ENCODE measurements at places on chromosomes 2 and 18.
A peak's percentile ranks its signal among the peaks of the same experiment; 100 is the strongest.

GRCh38 chr2:4673025-4673489, 969.7 kb downstream of the DCDC2C start:
- DNase-seq, result no peak

- no peak for DNase-seq
Observed at GRCh38 chr2:175955136-175955535, 46.9 kb downstream of the LNPK start.

- DNase-seq, result no peak
Observed at GRCh38 chr2:240256704-240257637, 116.5 kb upstream of the OTOS start.

- no peak for DNase-seq
Observed at GRCh38 chr2:206886696-206887095, 52.6 kb upstream of the CPO start.

GRCh38 chr2:72940786-72941185, 23.5 kb downstream of the EMX1 start:
- DNase-seq, result no peak

- no peak for DNase-seq
Observed at GRCh38 chr2:195168369-195168768, 488.7 kb upstream of the SLC39A10 start.

GRCh38 chr2:77443076-77443475, 79.1 kb downstream of the LRRTM4 start:
- DNase-seq, result no peak

GRCh38 chr2:25790074-25790790, 88.1 kb downstream of the ASXL2 start:
- DNase-seq, result no peak

- DNase-seq, result no peak
Observed at GRCh38 chr2:125095826-125096225, 1070.7 kb downstream of the CNTNAP5 start.

DNA sequence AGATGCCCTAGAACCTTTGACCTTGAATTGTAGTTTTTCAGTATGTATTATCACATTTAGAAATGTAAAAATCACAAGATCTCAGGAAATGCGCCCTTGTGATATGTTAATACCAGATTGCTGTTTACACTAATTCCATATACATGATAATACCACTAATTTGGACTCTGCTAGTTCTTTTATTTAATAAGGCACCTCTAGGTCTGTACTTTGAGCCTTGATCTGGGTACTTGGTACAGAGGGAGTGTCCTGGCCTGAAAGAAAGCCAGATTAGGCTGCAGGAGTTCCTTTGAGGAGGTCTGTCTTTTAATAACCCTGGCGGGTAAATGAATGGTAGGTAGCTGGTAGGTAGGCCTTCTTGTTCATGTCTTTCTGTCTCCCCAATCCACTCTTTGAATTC, 26.3 kb downstream of the PLEKHA3 start:
- DNase-seq, result no peak

DNA sequence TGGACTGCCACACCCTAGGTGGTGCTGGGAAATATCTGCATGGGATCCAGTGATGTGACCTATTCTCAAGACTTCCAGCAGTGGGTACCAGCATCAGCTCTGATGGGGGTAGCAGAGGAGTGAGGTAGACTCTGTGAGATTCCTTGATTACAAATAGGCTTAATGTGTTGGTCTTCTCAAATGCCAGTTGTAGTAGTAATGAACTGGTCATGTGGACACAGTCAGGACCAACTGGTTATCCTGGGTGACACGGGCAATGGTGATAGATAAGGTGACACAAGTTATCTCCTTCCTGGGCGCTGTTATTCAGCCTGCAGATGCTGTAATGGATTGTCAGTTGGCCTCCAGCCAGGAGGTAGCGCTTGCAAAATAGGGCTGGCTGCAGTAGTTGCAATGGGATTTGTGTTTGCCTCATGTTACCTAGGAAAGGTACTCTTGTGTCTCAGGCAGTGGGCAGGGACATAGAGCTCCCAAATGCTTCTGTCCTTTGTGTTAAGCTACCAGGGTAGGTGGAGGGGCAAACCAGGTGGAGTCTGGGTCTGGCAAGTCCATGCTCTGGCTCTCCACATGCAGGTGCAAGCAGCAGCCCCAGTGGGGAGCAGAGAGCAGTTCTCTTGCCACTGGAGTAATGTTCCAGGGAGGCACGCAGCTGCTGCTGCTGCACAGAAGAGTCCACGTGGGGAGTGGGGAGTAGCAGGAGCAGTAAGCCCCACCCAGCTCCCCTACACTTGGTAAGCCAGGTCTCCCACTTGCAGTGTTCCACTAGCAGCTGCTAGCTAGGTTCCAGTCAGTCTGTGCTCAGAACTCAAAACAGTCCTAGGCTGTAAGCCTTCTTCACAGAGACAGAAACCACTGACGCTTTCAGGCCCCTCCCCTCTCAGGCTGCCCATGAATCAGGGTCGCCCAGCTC, 505.4 kb upstream of the DDX18 start:
- no peak for DNase-seq

DNA sequence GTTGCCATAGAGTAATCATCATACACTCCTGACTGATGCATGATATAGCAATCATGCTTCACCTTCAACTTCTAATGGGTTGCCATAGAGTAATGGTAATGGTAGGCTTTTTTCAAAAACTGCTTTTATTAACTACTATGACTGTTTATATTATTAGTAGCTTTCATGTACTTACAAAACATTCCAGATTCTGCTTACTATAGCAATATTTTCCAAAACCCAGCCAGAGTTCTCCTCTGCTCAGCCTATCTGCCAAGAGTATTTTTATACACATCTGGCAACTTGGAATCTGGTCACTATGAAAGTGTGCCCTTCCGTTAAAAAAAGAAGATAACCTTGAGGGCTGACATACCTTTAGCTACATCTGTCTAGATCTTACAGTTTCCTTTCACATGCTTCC, 5.0 kb upstream of the UNC80 start:
- DNase-seq, result no peak

GRCh38 chr2:197804758-197805714, 643 bp downstream of the PLCL1 start:
- peak; percentile 54 for DNase-seq

- DNase-seq, result peak; percentile 83
Observed at GRCh38 chr2:3423492-3424170, 44.1 kb downstream of the TRAPPC12 start.

DNA sequence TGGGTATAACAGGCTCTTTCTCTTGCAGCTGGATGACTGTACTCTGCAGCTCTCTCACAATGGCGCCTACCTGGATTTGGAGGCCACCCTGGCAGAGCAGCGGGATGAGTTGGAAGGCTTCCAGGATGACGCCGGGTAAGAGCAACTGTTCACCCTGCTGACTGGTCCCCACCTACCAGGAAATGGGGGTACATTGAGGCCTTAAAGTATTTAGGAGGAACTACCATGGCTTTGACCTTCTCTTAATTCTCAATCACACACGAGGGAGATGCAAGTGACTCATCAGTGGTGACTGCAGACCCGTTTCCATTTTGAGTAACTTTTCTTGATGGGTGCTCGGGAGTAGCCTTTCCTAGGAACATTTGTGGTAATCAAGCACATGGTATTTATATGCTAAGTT, 58.0 kb downstream of the FHOD3 start:
- no peak for DNase-seq

DNA sequence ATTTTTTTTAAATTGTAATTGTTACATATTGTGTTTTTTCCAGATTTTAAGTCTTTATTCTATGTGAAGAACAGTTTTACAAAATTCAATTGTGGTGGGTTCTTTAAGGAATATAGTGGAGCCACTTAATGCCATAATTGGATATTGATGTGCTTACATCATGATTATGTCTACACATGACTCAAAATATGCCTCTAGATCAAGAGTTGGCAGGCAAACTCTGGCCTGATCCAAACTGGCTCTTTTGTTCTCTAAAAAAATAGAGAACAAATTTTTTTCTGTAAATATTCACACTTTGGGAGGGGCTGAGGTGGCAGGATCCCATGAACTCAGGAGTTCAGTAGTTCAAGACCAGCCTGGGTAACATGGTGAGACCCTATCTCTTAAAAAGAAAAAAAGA, 8.3 kb downstream of the EHBP1 start:
- DNase-seq, result no peak

- no peak for DNase-seq
Observed at GRCh38 chr18:1124495-1124894, 219.8 kb downstream of the ADCYAP1 start.

GRCh38 chr2:201402651-201403562, 45.8 kb upstream of the FLACC1 start:
- no peak for DNase-seq

DNA sequence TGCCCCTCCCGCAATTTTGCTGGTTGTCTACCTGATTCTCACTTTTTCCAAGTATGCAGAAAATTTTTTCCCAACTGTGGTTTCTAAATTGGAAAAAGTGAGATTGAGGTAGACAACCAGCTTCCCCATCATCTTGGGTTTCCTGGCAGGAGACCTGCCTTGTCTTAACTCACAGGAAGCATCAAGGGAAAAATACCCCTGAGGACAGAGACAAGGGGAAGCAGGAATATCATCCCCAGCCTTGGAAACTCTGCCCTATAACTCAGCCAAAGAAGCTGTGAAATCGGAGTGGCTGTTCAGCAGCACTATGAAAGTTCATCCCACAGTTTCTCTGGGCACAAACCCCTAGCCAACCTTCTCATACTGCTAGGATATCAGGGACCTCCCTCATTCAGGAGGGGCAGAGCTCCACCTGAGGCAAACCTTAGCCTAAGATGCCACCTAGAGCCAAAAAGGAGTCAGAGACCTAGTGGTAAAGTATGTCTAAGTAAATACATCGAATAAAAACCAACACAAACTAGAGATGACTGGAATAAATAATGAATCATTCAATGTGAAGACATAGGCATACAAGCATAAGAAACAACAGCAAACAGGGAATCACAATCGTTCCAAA, 68.2 kb downstream of the ZSWIM2 start:
- no peak for DNase-seq

DNA sequence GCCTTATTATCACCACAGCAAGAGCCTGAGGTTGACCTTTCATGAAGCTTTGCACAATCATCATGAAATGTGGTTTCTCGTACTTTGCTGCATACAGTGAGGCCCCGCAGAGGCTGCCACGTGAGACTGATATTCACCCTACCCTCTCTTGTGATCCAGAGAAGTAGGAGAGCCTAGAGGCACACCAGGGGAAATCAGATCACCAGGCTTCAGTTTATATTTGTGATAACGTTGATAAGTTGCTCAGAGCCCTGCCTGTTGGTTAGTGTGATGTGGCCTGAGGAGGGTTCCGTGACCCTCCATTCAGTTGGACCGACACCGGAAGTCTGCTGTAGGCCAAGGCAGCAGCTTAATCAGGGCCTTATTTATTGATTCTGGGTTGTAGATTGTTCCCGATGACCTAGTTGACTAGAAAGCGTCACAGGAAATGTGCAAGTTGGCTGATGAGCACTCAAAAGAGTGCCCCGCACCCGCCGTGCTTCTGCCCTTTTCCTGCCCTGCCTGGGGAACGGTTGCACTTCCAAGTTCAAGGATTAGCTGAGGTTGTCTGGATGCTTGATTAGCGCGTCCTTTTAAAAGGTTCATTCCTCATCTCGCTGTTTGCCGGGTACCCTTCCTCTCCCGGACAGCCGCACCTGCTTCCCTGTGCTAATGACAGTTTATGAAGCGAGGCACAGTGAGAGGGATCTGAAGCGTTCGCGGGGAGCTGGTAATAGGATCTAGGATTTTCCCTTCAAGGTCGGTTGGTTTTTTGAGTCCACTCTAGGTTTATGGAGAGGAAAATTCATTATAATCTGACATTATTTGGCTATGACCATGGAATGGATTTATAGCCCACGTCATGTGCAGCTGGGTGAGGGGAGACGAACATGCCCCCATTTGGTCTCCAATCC, 146.4 kb downstream of the SH3RF3 start:
- DNase-seq, result peak; percentile 26

DNA sequence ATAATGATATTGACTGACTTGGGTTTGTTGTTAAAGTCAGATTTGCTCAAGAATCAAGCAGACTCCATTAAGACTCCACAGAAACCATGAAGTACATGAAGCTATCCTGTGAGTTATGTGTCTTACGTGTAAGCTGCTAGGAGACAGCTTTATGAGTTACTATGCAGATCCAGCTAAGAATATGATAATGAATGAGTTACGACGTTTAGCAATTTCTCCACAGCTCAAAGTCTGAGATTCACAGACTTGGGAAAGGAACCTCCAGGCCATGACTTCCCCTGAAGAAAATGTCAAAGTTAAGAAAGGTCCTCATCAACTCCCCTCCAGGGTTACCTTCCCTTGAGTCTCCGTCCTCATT, 211.9 kb upstream of the HNRNPA3 start:
- no peak for DNase-seq

- no peak for DNase-seq
Observed at GRCh38 chr2:233413046-233413445, 58.8 kb downstream of the DGKD start.

- no peak for DNase-seq
Observed at GRCh38 chr2:43279317-43279840, 53.0 kb upstream of the ZFP36L2 start.

GRCh38 chr2:192773044-192773443, 578.3 kb upstream of the TMEFF2 start:
- DNase-seq, result no peak

DNA sequence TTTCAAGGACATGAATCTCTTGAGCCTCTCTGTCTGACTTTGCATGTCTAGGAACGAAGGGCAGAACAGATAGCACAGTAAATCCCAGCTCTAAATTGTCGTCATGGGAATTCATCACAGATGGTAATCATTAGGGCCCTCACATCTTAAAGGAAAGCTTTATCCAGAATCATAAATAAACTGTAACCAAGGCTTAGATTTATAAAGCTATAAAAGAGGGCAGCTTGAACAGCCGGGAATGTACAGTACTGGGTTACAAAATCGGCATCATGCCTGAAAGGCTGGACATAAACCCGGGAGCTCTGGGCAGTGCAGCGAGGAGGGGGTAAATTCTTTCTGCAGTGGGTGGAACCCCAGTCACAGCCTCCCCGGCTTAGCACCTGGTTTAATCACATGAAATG, 144.4 kb downstream of the GFPT1 start:
- no peak for DNase-seq

DNA sequence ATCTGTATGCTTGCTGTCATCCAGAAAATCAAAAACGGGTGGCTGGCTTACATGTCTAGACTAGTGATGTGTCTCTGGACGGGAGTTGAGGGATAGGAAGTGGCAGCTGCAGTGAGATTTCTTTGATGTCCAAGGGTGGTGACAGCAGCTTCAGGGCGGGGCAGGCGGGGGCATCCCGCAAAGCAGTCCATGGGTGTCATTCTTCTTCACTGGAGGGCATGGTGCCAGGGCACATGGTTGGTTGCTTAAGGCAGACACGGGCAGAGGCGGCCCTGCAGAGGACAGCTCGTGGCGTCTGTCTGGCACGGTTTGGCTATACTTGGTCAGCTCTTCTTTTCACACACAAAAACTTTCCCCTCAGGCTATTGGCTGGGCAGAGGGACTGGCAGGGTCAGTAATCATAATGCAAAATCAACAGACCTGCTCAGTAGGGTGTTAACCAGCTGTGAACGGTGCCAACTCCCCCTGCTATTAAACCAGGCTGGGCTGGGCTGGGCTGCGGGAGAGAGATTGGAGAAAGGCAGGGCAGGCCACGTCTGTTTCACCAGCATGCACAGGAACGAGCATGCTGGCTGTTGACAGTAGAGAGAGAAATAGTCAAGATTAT, 63.7 kb downstream of the COL4A3 start:
- peak; percentile 78 for DNase-seq
